ENCODE measurements at places on chromosomes 4 and X. TPM values are rescaled to one million over a fixed set of nuclear protein-coding genes. Genes with fewer than 3 reads are reported as not detected.

Gene ADAM29
- not detected for polyA plus RNA-seq

Gene ATXN3L
- polyA plus RNA-seq = not detected

Gene AFP
- polyA plus RNA-seq = not detected

Gene MND1
- polyA plus RNA-seq = 0.95 TPM

Gene RTL9
- 0.10 TPM for polyA plus RNA-seq

Gene TBC1D14
- polyA plus RNA-seq = 33.0 TPM

Gene DCAF4L1
- polyA plus RNA-seq = 0.06 TPM

Gene CENPVL2
- not detected for polyA plus RNA-seq

Gene SPANXB1
- not detected for polyA plus RNA-seq

Gene EGF
- 1.6 TPM for polyA plus RNA-seq

Gene GNL3L
- 5.9 TPM for polyA plus RNA-seq

Gene ENPP6
- 1.2 TPM for polyA plus RNA-seq

Gene SSX4B
- polyA plus RNA-seq = not detected

Gene DDIT4L
- polyA plus RNA-seq = 1.5 TPM

Gene GIMD1
- not detected for polyA plus RNA-seq
